ENCODE measurements at places on chromosomes 13 and 19. TPM values are rescaled to one million over a fixed set of nuclear protein-coding genes. Genes with fewer than 3 reads are reported as not detected.

Gene FXYD1
- 5.5 TPM for total RNA-seq

Gene KLK3
- 18.7 TPM for total RNA-seq

Gene HAUS8
- total RNA-seq: 6.8 TPM

Gene MEX3D
- total RNA-seq: 41.2 TPM

Gene MEDAG
- total RNA-seq: 10.3 TPM

Gene CD37
- 2.6 TPM for total RNA-seq

Gene KLC3
- 177 TPM for total RNA-seq
